ENCODE measurements at places on chromosomes 13 and 19.

GRCh38 chr13:112941349-112941748 lies 27.7 kb upstream of the MCF2L start:
- no peak for DNase-seq

GRCh38 chr13:28533125-28533436 lies 38.2 kb upstream of the FLT1 start:
- DNase-seq, result no peak

- DNase-seq, result no peak
These were observed 91.3 kb downstream of the KCNRG start for GRCh38 chr13:50106559-50106958.

GRCh38 chr13:21686751-21687391 lies 16.0 kb downstream of the FGF9 start:
- no peak for DNase-seq

DNA sequence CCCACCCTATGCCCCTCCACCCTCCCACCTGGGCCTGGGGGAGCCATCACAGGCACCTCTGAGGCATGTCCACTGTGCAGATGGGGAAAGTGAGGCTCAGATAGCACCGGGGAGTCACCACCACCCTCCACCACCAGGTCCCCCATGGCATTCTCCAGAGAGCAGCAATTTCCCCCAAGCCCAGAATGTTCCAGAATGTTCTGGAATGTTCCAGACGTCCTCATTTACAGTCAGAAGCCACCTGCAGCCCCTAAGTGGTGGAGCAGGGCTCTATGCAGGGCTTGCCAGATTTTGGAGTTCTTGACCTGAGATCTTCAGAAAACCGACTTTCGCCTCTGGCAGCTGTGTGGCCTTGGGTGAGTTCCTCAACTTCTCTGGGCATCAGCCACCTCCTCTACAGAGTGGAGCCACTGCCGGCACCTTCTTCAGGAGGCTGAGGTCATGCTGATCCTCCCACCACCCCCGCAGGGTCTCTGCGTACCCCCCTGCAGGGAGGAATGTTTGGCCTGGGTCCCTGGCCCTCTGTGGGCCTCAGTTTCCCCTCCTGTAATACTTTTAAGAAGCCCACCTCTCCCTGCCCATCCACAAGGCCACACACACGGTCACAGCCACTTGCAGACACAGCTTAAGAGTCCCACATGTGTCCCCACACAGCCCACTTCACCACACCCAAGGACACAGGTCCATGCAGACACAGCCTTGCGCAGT lies 6.2 kb downstream of the FUT5 start:
- DNase-seq, result no peak

DNA sequence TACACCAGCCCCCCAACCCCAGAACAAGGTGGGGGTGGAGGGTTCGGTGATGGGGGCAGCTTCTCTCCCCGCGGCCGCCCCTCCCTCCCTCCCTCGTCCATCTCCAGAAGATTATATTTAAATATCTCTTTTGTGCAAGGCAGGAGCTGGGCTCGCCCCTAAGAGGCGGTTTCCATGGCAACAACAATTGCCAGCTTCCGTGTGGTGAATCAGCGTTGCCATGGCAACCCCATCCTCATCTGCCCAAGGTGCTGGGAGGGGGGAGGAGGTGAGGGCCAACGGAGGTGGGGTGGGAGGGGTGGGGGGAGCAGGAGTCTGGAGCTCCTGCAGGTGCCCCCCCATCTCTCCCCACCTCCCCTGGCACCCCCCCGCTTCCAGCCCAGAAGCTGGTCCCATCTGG lies 46.4 kb downstream of the CELF5 start:
- DNase-seq, result peak; percentile 97

DNA sequence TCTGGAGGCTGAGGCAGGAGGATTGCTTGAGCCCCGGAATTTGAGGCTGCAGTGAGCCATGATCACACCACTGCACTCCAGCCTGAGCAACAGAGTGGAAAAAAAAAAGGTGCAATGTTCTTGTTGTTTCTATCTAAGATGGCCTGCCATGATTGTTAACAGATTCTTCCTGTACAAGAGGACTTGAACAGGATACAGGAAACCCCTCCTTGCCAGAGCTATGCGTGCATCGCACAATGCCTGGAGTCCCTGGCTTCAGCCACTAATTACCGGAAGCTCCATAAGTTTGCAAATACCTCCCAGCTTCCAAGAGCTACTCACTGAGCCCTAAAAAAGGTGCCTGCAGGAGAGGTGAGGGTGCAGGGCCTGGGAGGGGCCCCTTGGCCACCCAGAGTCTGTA lies 13.1 kb upstream of the HIF3A start:
- DNase-seq, result no peak

- no peak for DNase-seq
These were observed 196.9 kb upstream of the UBL3 start for GRCh38 chr13:30047154-30047874.
